ENCODE measurements at places on chromosomes 5 and 9.

- no peak for DNase-seq
Measured at GRCh38 chr5:86605881-86606280, 11.9 kb upstream of the COX7C start.

DNA sequence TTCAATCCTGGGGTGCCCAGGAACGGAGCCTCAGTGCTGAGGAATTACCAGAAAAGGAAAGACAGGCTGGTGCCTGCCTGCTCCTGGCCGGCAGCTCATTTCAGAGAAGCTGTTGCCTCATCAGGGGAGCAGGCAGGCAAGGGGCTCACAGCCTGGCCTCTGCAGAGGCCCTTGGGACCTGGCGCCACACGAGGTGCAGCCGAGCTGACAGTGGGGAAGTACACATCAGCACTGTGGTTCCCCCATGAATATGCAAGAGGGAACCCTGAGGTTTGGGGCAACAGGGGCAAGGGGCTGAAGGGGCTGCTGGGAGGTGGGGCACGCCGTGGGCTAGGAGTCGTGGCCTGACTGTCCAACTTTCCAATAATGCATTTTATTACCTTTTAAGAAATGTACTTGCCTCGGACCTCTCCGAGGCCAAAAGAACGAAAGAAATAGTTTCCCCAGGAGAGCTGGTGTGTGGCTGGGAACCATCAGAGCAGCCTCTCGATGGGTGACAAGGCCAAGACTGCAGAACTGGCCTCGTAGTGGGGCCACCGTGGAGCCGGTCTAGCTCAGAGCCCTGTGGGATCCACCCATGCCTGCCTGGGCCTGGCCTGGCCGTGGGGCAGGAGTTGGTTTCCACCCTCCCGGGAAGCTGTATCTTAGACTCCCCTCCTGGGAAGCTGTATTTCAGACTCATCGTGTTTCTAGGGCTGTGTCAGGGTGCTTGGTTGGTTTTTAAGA lies 198.6 kb downstream of the PAX5 start:
- no peak for DNase-seq

GRCh38 chr5:132487095-132487428 lies 3.5 kb downstream of the IRF1 start:
- DNase-seq, result no peak

DNA sequence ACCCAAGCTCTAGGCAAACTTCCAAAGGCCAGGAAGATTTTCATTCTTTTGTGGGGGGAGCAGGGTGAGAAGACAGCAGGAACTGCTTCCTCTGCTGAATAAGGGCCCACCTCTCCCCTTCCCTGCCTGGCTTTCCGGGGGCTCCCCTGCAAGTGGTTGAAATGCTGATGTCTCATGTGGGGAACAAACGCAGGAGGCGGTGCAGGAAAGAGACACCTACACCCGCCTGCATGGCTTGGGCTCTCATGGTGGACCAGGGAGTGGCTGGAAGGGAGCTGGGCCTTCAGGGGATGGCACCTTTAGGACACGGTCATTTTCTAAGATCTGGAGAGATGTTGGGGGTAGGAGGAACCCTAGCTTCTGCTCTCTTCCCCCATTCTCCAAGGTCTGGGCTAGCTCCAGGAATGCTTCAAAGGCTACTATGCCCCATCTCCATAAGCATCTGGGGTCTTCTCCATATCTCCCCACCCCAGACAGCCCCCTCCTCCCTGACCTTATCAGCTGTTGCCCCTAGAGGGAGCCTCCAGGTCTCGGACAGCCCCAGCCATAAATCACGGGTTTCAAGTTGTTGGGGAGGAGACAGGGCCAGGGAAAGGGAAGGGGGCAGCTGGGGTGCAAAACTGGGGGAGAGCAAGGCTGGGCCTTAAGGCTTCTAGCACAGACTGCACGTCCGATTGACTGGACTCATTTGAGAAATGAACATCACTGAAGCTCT lies 76.6 kb downstream of the PSD2 start:
- DNase-seq, result no peak

- no peak for DNase-seq
Measured at GRCh38 chr5:42760426-42760825, 3.8 kb downstream of the CCDC152 start.
